ENCODE measurements at places on chromosomes 7 and 10. TPM values are rescaled to one million over a fixed set of nuclear protein-coding genes. Genes with fewer than 3 reads are reported as not detected.

The ERCC6 gene
- 62.4 TPM for total RNA-seq

The VSTM2A gene
- not detected for total RNA-seq

The PLAC9 gene
- total RNA-seq = 24.6 TPM

The MINDY3 gene
- 21.5 TPM for total RNA-seq

The EN2 gene
- under 0.01 TPM for total RNA-seq

The LIPJ gene
- not detected for total RNA-seq

The PDZD7 gene
- 2.0 TPM for total RNA-seq

The TSPAN15 gene
- total RNA-seq = 3.9 TPM

The OR6V1 gene
- not detected for total RNA-seq

The GPRIN2 gene
- total RNA-seq = 0.08 TPM

The SKIDA1 gene
- 0.53 TPM for total RNA-seq

The TMEM273 gene
- total RNA-seq = not detected

The C7orf33 gene
- not detected for total RNA-seq

The CHST3 gene
- 32.2 TPM for total RNA-seq

The SEC24C gene
- total RNA-seq = 63.6 TPM

The SFTPA1 gene
- not detected for total RNA-seq

The CABCOCO1 gene
- 0.60 TPM for total RNA-seq

The IFIT1B gene
- total RNA-seq = not detected
